ENCODE measurements at places on chromosomes 12 and 14.

- no peak for DNase-seq
Measured at GRCh38 chr14:42626986-42627385, 1020.3 kb downstream of the LRFN5 start.

GRCh38 chr12:100391856-100392255 is 35.0 kb downstream of the SLC17A8 start:
- no peak for DNase-seq

DNA sequence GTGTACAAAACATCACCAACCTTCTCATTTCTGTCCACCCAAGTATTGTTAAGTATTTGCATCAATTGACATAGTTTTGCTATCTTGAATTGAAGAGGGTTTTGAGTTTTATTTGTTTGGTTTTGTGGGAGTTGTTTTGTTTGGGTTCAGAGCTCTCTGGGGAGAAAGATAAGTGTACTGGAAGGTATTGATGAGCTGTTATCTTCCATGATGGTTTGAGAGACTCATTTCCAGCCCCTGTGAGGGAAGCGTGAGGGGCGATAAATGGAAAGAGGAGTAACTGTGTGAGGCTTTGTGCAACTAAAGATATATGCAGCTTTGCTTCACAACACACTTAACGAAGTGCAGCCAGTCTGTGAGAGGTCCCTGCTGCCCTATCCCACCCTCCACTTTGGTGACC is 15.7 kb upstream of the CIPC start:
- no peak for DNase-seq

GRCh38 chr14:21054123-21054767 is 3.4 kb upstream of the RNASE8 start:
- DNase-seq, result no peak

DNA sequence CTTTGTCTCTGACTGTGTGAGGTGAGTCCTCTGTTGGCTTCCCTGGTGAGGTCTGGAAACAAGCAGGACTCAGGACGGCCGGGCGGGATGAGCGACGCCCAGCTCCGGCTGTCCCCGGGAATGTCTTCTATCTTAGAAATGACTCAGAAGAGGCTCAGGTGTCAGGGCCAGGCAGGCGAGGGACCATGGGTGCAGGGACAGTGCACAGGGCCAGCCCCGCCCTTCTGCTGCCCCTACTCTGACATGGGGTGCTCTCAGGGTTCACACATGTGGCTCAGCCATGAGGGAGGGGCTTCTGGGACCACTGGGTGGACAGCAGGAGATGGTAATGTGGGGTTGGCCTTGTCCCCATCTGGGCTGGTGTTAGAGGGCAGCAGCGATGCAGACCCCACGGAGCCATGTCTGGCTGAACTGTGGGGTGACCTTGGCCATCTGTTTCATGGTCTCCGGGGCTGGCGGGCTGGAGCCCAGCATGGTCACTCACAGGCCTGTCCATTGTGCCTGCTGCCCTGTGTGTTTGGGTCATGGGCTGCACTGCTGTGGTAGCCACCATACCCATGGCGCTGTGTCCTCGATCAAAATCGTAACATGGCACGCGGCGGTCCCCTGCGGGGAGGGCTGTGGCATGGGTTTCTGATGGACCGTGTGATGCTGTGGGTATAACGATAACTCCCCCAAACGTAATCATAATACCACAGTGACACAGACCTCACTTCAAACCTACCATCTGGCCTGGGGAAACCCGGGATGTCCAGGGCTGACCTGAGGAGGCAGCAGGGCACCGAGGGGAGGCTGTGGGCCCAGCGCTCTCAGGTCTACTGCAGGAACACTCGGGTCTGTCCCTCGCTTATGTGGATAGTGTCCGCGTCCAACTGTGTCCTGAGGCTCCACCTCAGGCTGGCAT is 368.8 kb downstream of the TMEM121 start:
- DNase-seq, result no peak

GRCh38 chr14:81273961-81274575 is 53.3 kb upstream of the GTF2A1 start:
- no peak for DNase-seq

- no peak for DNase-seq
Measured at GRCh38 chr14:100592461-100592891, 5.3 kb upstream of the BEGAIN start.

- DNase-seq, result no peak
Measured at GRCh38 chr12:53532524-53533445, 25.5 kb upstream of the NPFF start.

- no peak for DNase-seq
Measured at GRCh38 chr14:20568393-20568792, 7.5 kb upstream of the RNASE9 start.

DNA sequence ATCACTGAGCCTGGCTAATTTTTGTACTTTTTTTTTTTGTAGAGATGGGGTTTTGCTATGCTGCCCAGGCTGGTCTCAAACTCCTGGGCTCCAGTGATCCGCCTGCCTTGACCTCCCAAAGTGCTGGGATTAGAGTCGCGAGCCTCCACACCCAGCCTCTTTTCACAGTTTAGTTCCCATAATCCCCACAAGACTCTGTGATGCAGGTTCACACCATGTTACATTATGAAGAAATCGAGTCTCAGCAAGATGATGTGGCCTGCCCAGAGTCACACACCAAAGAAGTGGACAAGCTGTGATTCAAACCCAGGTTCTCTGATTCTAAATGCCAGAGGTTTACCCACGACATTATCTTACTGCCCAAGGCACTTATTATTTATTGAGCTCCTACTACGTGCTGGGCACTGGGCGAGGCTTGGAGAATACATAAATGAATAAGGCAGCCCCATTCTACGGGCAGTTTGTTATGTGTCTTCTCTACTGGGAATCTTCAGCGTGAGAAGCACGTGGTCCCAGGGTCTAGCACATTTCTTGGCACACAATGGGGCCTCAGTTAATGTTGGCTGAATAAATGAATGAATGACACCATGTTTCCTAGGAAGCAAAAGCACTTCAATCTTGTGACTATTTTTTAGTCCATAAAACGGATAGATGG is 23.5 kb upstream of the OASL start:
- DNase-seq, result no peak

DNA sequence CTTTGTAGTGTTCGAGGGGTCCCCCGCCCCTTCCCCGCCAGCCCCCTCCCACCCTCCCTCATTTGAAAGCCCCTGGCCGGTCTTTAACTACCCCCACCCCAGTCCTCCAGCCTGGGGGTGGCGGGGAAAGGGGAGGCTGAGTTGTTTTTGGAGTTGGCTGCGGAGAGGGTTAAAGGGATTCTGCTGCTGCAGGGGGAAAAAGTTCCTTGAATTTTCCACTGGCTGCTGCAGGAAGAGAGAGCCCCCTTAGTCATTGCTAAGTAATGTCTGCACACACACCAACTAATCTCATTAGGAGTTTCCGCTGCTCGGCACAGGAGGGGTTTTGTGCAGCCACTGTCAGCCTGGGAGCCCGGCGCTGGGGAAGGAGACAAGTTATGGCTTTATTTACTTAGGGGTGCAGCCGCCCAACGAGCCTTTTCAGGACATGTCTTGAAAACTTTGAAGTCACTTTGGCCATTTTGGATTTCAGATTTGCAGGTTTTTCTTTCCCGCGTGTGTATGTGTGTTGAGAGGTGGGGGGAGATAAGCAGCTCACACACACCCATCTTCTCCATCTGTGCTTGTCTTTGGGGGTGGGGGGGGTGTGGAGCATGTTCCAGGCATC is 1.8 kb downstream of the ELK3 start:
- DNase-seq, result peak; percentile 49

DNA sequence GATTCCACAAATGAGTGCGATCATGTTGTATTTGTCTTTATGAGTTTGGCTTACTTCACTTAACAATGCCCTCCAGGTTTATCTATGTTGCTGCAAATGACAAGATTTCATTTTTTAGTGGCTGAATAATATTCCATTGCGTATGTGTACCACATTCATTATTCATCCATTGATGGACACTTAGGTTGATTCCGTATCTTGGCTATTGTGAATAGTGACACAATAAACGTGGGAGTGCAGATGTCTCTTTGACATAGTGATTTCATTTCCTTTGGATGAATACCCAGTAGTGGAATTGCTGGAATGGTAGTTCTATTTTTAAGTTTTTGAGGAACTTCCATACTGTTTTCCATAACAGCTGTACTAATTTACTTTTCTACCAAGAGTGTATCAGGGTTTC is 23.5 kb downstream of the AKAP6 start:
- DNase-seq, result no peak

DNA sequence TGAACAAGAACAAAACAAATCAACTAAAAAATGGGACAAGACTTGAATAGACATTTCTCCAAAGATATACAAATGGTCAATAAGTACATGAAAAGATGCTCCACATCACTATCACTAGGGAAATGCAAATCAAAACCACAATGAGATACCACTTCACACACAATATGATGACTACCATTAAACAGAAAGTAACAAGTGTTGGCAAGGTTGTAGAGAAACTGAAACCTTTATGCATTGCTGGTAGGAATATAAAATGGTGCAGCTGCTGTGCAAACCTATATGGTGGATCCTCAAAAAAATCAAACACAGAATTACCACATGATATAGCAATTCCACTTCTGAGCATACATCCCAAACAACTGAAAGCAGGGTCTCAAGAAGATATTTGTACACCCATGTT is 5.2 kb downstream of the SMAGP start:
- DNase-seq, result no peak

DNA sequence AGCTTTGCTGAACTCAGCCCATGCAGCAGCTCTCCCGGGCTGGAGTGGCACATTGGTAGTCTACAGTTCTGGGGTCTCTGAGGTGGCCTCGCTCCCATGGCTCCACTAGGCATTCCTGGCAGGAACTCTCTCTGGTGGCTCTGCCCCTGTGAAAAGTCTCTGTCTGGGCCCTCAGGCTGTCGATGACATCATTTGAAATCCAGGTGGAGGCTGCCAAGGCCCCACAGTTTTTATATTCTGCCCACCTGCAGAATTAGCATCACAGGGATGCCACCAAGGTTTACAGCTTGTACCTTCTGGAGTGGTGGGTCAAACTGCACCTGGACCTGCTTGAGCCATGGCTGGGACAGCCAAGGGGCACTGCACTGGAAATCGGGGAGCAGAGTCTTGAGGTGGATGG is 31.6 kb downstream of the KRT80 start:
- no peak for DNase-seq

- DNase-seq, result no peak
Measured at GRCh38 chr12:50828886-50829285, 13.8 kb upstream of the TMPRSS12 start.

GRCh38 chr12:20011200-20011599 is 357.1 kb upstream of the PDE3A start:
- DNase-seq, result no peak

GRCh38 chr14:89634037-89634436 is 217.0 kb upstream of the FOXN3 start:
- DNase-seq, result no peak

GRCh38 chr14:89164168-89165073 is 252.6 kb downstream of the FOXN3 start:
- no peak for DNase-seq

GRCh38 chr14:95255013-95255412 is 64.7 kb downstream of the CLMN start:
- DNase-seq, result no peak

DNA sequence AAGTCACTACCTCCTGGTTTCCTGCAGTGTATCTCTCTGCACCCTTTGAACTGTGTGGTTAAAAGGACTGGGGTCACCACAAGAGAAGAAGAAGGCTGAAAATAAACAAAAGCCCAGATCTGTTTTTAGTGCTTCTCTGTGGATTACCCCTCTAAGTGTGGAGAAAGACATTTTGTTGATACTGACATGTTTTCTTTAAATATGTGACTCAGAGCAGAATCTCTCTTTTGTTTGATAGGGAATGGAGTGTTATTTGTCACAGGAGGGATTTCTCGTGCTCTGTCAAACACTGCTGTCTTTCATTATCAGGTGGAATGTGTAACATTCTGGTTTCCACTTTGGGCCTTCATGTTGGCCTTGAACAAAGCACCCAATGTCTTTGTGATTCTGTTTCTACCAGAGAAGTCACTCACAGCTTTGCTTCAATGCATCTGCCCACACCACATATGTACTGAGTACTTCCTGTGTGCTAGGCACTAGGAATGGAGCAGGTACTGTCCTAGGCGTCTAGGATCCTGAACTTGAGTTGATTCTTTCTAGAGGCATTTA is 82.1 kb downstream of the PLXNC1 start:
- no peak for DNase-seq

DNA sequence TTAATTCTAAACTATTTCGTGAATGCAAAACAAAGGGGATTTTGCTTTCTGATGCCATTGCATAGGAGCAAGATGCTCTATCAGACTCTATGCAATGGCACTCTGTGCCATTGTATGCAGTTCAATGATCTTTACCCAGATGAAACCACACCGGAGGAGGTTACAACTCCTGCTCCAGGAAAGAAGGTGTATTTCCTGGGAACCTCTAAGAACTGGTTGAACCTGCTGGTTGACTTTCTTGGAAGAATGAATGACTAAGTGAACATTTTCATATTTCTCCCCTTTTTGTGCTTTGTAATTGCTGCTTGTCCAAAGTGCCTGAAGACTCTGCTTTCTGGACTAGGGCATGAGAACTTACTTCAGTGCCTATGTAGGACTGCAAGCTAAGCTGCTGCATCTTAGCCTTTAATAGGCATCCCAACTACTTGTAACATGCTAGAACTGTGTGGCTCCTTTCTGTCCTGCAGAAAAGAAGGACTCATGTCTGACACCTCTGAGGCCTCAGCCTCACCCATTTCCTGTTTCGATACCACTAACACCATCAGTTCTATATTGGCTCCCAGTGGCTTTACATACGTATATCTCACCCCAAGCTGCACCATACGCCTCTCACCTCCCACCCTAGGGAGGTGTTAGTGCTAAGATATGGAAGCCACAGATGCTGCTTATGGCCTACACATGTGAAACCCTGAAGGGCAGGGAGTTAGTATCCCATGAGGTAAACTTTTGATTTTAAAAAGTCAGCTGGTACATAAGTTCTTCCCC is 193.5 kb upstream of the CNOT2 start:
- no peak for DNase-seq

DNA sequence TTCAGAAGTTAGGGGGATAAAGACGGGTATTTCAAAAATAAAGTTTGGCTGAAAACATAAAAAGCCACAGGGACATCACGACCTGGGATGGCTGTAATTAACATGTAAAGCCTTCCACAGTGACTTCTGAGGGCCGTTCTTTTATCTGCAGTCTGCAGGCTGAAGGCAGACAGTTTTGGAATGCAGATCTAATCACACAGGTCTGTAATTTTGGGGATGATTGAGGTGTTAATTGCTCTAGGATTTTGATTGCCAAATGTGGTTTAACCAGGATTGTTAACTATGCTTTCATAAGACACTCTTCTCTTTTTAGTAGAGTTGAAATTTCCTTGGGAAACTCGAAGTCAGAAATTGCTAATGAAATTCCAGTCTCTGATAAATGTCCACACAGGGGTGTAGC is 355.5 kb downstream of the ATP23 start:
- DNase-seq, result no peak

DNA sequence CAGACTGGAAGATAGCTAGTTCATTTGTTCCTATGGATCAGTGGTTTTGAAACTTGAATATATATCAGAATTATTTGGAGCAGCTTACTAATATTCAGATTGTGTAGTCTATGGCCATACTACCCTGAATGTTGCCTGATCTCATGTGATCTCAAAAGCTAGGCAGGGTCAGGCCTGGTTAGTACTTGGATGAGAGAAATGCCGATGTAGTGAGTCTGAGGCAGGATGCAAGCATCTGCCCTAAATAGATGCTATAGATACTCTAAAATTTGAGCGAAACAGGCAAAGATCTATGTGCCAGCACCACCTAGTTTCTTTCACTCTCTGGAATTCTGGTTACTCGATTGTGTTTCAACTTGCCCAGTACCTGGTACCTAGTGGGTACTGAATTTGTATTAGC is 40.9 kb downstream of the FRMD6 start:
- no peak for DNase-seq
